ENCODE measurements at places on chromosomes 2 and 18.

GRCh38 chr2:117832905-117833613 lies 18.6 kb downstream of the DDX18 start:
- no peak for DNase-seq

GRCh38 chr18:48133671-48134251 lies 203.3 kb upstream of the SMAD2 start:
- DNase-seq = no peak

DNA sequence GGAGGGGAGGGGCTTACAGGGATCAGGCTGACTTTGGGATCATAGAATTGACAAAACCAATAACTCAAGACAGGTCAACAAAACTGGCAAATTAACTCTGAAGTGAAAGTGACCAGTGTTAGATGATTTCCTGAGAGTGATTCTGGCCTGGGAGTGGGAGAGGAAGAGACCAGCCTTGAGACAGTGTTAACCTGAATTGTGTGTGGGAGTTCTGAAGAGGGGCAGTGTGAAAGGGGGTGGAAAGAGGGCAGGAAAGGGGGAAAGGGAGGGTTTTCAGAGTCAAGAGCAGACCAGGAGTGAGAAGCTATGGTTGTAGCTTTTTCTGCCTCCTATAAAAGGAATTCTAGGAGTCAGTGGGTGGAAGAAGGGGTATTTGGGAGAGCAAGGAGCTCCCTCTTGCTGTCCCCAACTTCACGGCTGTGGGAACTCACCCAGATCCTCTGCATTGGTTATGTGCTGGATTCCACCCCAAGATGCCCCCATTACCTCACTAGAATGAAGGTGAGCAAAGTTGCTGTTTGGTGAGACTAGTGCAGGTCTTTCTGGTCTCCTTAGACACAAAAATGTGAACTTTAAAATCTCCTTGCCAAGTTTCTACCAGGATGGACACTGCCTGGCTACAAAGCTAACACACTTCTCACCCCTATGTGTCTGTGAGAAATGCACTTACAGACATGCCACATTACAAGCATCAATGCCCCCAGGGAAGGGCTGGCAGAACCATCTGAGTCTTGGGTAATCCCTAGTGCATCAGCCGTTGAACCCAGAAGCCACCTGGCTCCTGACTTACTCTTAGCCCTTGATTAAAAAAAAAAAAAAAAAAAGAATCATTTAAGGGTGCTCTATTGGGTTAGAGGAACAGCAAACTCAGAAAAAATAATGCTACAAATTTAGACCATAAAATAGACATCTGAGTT lies 61.6 kb downstream of the BMP10 start:
- no peak for DNase-seq

- no peak for DNase-seq
Measured at GRCh38 chr2:183078163-183078463, 434 bp upstream of the DUSP19 start.

GRCh38 chr2:9738535-9739496 lies 104.5 kb upstream of the TAF1B start:
- DNase-seq = no peak

- no peak for DNase-seq
Measured at GRCh38 chr2:6168485-6168884, 476.3 kb downstream of the SOX11 start.

DNA sequence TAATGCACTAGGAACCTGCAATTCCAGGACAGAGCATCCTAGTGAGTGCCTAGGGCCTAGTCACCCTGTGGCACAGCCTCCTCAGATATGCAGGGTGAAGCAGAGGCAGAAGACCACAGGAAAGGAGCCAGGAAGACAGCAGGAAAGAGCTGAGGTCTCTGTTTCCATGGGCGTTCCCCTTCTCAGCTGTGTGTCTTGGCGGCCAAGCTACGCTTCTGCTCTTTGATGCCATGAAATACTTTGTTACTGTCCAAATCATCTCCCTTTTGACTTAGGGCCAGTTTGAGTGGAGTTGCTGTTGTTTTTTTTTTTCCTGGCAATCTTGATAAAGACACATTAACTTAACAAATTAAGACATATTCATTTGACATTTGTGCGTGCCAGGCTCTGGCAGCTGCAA lies 67.3 kb downstream of the APOB start:
- no peak for DNase-seq

DNA sequence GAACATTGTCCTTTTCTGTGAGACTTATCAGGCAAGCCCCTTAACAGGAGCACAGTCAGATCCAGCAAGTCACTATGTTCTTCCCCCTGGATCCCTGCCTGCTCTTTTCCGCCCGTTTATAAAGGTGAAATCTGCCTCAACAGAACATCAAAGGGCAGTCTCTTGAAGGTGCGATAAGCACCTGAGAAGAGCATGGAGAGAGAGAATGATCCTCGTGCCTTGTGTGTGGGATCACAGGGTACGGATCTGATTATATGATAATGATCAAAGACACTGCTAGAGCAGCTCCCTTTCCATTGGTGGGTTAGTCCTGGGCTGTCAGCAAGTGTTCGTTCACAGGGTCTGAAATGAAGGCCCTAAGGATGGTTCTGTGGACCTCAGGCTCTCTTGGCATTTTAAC lies 106.4 kb downstream of the ZAP70 start:
- no peak for DNase-seq
